ENCODE measurements at places on chromosomes 16 and 17.
A peak's percentile ranks its signal among the peaks of the same experiment; 100 is the strongest.

- no peak for DNase-seq
These were observed 35.5 kb upstream of the TMEM92 start for GRCh38 chr17:50238601-50239280.

GRCh38 chr17:43994272-43995149 lies 9.9 kb upstream of the NAGS start:
- peak; percentile 43 for DNase-seq

DNA sequence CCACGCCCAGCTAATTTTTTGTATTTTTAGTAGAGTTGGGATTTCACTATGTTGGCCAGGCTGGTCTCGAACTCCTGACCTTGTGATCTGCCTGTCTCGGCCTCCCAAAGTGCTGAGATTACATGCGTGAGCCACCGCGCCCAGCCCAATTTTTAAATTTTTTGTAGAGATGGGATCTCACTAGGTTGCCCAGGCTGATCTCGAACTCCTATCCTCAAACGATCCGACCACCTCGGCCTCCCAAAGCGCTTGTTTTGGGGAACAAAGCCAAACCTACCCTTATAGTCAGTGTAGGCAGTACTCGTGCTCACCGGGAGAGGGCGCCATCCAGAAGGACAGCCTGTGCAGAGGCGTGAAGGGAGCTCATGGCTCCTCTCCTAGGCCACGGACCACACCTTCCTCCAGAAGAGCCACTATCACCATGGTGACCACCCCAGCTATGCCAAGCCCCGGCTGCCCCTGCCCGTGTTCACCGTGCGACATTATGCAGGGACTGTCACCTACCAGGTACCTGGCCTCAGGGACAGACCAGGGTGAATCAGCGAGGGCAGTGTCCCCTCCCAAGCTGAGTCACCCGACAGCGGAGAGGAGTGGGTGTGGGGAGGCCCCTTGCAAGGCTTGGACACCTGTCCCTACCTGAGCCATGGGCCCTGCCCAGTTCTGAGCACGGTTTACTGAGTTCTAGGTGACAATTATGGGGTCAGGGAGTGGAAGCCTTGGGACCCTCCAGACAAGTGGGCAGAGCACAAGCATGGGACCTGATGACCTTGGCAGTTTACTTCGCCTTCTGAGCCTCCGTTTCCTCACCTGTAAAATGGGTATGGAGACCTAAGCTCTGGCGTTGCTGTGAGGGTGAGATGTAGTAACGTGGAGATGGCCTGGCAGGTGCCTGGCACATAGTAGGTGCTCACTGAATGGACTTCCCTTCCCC lies 13.7 kb downstream of the MYO15B start:
- DNase-seq, result peak; percentile 56

DNA sequence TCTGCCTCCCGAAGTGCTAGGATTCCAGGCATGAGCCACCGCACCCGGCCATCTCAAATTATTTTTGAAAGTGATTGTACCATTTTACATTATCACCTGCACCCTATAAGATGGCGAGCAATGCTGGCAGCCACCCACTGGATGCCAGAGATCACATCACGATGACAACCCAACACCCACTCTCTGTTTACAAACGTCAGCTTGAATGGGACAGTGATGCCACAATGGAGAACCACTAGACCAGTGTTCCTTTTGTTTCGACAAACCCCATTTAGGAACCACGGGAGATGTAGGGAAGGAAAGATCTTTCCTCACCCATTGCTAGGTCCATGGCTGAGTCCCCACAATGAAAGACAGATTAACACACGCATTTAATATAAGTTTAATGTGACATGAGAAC lies 20.1 kb upstream of the HAPSTR1 start:
- DNase-seq, result no peak

DNA sequence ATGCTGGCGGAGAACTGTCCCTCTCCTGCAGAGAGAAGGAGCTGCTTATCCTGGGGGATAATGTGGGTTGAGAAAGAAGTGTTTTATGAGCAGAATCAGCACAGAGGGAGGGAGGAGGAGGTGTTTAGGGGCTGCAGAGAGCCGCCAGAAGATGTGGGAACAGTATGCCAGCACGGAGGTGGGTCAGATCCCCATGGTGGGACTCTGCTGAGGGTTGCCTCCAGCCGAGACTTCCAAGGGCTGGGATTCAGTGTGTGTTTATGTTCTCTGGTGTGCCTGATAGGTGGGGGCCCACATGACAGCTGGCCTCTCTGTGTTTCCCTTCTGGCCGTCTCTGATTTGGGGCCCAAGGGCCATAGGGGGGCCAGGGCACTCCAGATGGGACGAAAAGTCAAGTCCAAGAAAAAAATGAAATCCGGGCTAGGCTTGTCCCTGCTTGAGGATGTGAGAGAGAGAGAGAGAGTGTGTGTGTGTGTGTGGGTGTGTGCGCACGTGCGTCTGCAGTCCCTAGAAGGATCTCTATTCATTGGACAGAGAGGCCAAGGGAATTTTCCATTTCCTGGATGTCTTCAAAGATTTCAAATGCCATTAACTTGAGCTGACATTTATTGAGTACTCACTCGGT lies 21.6 kb downstream of the PRKCB start:
- no peak for DNase-seq

GRCh38 chr17:81726004-81726403 lies 13.9 kb downstream of the SLC25A10 start:
- no peak for DNase-seq

DNA sequence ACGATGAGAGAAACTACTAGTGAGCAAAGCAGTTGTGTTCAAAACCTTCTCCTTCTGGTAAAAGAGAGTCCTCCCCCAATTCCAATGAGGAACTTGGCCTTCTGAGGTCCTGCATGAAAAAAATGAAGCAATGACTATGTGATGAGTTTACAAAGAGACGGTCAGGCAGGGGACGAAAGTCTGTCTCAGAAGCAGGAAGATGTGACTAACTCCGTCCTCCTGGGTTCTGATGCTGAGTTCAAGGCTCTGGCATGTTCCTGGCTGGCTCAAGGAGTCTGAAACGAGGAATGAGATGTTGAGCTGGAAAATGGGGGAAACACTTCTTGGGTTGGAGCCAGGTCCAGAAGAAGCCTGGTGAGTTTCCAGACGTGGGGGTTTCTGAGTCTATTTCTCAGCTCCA lies 129.6 kb downstream of the CPPED1 start:
- DNase-seq, result no peak

GRCh38 chr17:76983075-76983775 lies 115.0 kb downstream of the MGAT5B start:
- DNase-seq, result no peak

- no peak for DNase-seq
These were observed at the start of gene GJC1 for GRCh38 chr17:44829523-44830358. Gene GJC1, minus strand, starts transcription at chr17:44830287. Its CDS starts 24,470 bp downstream, at chr17:44805817.

DNA sequence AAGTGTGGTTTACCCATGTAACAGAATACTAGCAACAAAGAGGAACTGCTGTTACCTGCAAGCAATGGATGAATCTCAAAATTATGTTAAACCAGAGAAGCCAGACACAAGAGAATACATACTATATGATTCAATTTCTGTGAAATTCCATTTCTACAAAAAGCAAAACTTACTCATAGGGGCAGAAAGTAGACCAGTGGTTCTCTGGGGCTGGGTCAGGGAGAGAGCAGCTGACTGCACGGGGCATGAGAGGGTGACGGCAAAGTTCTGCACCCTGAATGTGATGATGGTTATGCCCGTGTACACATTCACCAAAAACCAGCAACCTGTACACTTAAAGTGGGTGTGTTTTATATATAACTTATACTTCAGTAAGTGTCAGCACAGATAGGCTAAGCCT lies 3.1 kb downstream of the ZNF843 start:
- no peak for DNase-seq

- no peak for DNase-seq
These were observed 760.1 kb downstream of the CDH11 start for GRCh38 chr16:64361753-64362152.
